Activated naive CD4-positive, alpha-beta T cell treated with anti-CD3 and anti-CD28 coated beads, Interleukin-2, amount 50 U/mL, for 16 hours (primary cell): ENCODE measurements at places on chromosomes 11 and 22.

- DNase-seq, result peak; percentile 46
Measured at GRCh38 chr22:39215426-39216142, 29.2 kb downstream of the PDGFB start.

- DNase-seq, result no peak
Measured at GRCh38 chr11:44171518-44171917, 76.0 kb downstream of the EXT2 start.

DNA sequence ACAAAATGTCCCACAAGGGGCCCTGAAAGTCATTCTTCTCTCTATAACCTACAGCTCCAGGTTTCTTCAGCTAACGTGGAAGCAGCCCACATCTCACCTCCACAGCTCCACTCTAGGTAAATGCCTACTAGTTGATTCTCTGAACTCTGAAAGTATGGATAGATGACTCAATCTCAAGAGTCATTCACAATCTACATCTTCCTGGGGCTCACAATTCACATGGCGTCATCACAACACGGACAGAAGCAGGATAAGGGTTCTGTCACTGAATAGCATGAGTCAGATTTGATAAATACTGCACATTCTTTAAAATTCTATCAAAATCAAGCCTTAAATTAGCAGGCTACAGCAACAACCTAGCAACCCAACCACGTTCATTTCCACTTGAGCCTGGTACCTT is 96.3 kb downstream of the PLEKHA7 start:
- no peak for DNase-seq

- no peak for DNase-seq
Measured at GRCh38 chr11:1548221-1549070, 23.6 kb downstream of the DUSP8 start.

DNA sequence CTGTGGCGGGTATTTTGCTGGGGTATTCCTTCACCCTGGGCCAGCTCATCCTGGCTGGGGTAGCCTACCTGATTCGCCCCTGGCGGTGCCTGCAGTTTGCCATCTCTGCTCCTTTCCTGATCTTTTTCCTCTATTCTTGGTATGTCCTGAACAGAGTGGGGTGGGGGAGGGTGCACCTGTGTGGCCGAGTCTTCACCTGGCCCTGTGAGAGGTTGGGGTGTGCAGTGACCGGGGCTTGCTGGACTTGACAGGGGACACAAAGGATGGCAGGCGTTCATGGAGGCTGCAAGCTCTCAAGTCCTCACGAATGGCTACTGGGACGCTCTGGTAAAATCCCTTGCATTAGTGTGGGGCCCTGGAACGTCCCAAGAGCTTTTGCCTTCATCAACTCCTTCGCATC is 39.3 kb downstream of the CAPN1 start:
- DNase-seq, result no peak

DNA sequence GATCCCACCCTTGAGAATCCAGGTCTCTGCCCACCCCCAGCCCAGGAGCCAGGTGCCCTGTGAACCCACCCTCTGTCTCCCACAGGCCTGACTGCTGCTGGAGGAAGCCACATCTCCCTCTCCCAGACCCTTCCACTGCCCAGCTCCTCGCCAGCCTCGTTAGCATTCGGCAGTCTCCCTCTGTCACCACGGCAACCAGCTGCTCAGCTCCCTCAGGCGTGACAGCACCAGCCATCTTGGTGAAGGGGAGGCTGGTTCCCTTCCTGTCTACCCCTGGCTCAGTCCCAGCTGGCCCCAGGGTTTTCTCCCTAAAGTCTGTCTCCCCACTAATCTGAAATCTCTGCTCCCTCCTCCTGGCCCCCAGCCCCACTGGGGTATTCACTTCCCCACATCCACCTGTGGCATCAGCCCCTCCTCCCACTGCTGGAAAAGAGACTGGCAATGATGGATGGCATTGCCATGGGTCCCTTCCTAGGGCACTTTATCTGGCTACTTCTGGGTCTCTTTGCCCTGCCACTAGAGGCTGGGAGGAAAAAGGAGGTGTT is 28.1 kb downstream of the NRXN2 start:
- DNase-seq, result no peak

DNA sequence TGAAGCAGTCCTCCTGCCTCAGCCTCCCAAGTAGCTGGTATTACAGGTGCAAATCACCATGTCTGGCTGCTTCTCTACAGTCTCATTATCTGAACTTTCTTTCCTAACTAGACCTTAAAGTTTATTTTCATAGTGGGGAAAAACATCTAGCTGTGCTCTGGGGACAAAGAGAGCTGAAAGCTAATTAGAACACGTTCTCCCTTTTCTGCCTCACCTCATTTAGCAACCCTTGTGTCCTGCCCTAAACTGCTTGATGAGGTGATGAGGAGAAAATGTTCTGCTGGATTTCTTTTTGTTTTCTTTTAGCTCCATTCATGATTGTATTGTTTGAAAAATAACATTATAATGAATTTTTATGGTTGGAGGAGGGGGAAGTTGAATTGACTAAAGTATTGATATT is 84.7 kb downstream of the YAP1 start:
- DNase-seq, result no peak

GRCh38 chr22:36936362-36937116 is 23.1 kb downstream of the CSF2RB start:
- no peak for DNase-seq

DNA sequence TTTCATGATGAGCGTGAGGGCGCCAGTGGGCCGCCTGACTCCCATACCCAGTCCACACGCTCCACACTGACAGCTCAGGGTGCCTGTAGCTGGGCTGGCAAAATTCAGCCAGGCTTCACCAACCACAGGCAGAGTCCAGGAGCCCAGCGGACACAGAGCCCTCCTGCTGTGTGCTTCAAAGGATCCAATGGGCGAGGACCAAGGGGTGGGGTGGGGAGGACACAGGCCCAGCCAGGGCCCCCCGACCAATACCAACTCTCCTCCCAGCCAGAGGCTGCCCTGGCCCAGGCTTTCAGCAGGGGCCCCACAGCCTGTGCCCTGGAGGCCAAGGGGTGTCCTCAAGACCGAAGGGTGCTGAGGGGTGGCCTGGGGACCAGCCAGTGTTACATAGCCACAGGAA is 336.1 kb downstream of the CTTN start:
- no peak for DNase-seq

DNA sequence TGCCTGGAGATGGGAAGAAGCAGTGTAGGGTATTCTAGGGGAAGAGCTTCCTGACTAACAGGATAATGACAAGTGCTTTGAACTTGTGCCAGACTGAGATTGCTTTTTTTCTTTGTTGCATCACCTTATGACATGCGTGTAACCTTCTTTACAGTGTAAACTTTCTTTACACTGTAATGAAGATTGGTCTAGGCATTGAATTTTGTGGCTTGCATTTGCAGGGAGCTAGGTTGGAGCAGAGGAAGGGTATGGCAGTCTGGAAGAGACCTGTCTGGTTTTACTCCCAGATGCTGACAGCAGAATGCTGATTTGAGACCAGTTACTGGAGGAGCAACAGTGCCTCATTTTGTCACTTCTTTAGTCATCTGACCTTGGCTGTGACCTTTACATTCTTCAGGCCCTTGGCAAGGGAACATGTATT is 5.6 kb downstream of the DDB2 start:
- no peak for DNase-seq

DNA sequence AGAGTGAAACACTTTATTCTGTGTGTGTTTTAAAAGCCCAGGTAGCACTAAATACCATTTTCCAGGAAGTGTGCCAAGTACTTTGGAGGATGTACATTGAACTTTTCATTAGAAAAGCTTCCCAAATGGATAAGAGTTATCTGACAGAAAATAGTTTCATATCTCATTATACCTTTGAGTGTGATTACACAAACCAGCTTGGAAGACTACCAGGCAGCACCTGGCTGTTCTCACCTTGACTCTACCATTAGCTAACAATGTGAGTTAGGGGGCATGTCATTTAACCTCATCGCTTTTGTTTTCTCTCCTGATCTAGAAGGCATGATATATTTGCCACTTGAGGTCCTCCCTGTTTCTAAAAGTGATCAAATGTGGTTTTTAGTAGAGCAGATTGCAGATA is 50.2 kb downstream of the GRM5 start:
- DNase-seq, result no peak

DNA sequence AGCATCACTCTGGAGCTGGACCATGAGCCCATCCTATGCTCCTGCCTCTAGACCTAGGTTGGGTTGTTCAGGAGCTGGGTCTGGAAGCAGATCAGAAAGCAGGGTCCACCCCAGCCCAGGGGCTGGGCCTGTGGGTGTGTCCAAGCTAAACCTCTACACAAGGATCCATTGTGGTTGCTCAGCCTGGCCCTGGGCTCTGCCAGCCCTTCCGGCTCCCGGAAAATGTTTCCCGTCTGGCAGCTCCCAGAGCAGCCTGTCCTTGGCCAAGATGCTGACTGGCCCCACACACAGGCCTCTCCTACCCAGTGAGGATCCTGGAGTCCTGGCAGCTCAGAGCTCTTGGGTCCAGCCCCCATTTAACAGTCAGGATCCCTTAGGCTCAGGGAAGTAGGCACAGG is 35.3 kb upstream of the FCHSD2 start:
- no peak for DNase-seq

DNA sequence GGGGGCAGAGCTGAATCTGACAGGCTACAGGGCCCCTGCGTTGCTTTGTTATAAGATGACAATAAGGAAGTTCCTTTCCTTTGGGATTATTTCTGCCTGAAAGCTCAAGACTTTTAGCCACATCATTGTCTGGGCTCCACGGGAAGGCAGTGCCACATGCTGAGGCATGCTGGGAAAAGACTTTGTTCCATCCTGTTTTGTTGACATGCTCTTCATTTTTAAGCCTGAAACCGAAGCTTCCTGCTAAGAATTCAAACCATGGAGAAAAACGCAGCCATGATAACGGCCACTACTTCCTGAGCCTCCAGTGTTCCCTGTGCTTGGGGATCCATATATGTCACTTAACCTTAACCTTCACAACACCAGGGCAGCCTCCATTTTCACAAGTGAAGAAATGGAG is 5.5 kb upstream of the TCF20 start:
- DNase-seq, result no peak

DNA sequence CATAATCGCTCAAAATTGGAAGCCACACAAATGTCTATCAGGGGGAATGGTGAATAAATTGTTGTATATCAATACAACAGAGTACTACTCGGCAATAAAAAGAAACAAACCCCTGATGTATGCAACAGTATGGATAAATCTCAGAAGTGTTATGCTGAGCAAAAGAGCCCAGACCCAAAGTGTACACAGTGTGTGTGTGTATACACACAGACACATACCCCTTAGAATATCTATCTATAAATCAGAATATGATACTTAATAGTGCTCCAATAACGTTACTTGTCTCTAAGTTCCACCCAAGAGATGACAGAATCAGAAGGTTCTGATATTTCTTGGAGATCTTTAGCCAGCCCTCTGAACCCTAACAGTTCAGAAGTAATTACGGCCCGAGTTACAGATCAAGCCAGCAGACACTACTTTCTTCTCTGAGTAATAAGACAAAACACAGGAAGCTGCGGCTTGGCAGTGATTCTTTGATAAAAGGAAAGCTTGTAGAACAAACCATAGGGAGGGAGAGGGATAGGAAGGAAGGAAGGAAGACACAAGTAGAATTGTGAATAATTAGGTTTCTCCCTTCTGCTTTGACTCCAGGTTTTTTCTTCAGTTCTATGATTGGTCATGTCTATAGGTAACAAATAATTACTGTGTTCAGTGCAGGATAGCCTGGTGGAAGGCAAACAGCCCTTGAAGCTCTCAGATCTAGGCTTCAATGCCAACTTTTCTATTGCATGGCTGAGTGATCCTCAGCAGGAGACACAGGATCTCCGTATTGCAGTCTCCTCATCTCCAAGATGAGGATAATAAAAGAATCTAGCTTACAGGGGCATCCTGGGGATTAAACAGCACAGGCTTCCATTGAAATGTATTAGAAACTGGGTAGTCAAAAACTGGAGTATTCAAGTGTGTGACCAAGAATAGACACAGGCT is 75.6 kb upstream of the TEAD1 start:
- DNase-seq, result no peak

DNA sequence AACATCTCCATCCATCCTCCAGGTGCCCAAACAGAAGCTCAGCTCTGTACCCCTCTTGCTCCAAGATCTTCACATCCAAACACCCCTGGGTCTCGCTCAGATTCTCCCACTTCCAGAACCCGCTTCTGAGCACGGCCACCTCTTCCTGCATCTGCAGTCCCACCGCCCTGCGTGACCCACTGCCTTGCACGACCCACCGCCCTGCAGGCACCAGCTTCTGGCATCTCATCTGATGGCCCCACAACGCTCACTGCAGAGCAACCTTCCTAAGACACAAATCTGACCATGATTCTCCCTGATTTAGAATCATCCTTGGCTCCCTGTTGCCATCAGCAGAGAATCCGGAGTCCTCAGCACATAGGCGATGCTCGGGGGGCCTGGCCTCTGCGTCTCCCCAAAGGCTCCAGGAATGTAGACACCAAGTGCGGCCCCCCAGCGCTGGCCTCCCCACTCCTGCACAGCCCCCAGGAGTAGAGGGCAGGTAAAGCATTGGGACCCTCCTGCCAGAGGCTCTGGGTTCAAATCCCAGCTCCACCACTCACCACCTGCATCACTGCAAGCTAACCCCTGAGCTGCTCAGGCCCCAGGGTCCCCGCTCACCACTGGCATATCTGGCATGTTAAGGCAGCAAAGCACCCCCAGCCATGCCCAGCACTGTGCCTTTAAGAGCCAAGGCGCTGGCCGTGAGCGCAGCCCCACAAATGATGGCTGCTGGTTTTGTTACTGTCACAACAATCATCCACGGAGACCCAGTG is 459.3 kb downstream of the BRD1 start:
- DNase-seq, result no peak

- no peak for DNase-seq
Measured at GRCh38 chr11:123143476-123143875, 51.6 kb downstream of the CLMP start.

- DNase-seq, result no peak
Measured at GRCh38 chr22:34973016-34973415, 92.9 kb upstream of the ISX start.

GRCh38 chr11:36229091-36229705 is 60.0 kb downstream of the COMMD9 start:
- DNase-seq, result no peak

DNA sequence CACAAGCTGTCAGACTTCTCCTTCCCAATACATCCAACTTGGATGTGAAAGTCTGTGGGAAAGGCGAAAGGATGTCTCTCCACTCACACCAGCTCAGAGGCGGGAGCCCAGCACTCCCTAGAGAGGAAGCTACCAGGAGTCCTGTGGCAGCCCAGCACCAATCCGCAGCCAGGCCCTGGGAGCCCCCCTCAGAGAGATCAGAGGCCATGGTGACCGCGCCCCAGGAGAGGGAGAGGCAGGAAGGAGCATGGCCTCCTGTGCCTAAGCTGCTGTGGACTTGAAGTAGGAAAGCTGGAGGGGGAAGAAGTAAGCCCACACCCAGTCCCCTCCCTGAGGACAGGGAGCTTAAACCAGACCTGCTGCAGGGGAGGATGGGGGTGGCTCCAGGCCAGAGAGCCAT is 24.4 kb upstream of the IGSF9B start:
- DNase-seq, result no peak

DNA sequence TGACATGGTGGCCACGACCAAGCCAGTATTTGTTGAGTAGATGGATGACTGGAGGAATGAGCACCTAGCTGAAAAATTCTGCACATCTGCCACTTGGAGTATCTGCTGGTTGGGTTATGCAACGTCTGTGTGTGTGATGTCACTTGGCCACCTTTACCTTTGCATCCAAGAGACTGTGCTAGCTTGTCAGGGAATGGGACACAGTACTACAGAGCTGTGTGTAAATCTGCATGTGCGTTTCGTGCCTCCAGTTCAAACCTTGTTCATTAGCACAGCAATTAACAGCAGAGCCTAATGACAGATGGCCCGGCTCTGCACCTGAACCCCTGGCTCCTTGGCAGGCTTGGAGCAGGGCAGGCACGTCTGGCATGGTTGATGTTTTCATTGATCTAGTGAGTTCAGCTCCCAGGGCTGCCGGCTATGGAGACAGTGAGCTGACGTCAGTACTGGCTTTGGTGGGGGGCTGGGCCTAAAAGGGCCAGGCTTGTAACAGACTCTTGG is 188.4 kb upstream of the NAV2 start:
- no peak for DNase-seq
